ENCODE measurements at places on chromosomes 6 and 20.

DNA sequence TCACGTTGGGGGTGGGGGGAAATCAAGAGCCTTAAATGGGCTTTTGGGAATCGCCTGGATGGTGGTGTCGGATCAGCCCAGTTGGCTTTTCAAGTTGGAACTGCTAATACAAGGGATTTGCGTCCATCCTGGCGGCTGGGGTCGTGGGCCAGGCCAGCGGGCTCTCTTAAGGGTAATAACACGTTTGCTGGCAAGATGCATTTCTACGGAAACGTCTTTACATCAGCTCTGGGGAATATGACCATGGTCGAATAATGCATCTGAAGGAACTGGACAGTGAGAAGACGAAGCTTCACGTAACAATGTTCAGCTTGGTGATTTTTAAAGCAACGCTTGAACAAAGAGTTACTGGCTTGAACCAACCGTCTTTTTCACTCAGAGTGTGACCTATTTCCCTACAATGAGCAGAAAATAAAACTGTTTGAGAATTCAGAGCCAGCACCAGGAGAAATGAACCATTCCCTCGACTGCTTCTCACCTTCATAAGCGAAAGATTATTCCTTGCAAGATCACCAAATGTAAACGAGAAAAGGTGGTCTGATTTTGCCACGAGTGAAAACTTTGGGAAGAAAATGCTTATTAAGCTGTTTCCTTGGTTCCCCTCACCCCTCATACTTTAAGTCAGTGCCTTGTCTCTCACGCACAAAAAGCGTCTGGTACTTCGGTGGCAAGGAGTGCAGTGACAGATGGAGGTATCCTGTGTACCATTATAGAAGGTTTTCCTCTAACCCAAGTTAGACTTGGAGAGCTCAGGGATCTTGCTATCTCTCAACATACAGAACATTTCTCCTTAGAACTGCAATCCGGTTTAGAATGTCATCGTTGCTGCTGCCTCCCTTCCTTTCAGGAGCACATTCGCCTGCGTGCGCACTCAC, 1.4 kb upstream of the MARCKS start:
- DNase-seq: no peak

DNA sequence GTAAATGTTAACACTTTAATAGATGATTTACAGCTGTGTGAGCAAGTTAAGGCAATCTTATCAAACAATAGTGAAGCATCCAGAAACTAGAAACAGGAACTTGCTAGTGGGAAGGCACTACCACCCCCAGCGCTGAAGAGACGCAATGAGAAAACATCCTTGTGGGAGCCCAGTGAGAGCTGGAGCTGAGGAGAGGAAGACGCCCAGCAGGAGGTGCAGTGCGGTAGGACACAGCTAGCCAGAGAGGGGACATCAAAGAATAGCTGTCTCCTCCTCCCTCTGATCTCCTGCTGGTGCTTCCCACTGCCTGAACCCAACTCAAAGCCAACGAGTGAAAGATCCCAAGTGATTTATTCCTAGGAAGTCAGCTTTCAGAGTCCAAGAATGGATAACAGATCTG, 140.3 kb downstream of the COL12A1 start:
- no peak for DNase-seq

- no peak for DNase-seq
These were observed 2.7 kb upstream of the LY6G5C start for GRCh38 chr6:31683591-31683990.

DNA sequence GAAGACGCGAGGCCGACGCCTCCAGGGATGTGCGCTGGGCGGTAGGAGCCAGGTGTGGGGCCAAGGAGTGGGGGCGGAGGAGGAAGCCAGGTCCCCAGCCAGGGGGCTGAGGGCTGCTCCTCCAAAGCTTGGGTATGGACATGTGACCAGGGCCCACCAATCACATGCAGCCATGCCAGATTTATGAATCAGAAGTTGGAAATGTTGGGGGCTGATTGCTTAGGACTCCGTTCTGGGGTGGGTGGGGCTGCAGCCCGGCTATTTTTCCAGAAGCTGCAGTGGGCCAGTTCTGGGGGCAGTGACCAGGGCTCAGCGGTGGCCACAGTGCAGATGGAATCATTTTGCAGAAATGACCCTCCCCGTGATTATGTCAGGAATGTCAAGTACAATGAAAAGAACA, 96.0 kb downstream of the CEBPB start:
- DNase-seq: no peak

DNA sequence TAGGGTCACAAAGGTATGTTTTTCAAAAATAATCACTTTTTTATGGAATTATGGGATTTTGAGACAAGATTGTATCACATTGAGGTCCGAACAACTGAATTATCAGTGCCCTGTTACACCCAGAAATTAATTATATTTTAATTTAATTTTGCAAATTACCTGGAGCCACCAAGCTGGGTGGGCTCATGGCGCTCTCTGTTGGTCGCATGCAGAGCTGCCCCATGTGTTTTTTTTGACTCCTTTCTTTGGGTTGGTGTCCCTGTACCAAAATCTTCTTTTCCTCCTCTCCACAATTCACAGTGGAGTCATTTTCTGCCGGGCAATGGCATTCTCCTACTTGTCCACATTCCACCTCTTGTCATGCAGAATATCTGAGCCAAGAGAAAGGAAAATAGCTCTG, 38.9 kb upstream of the FRMD1 start:
- DNase-seq: no peak

DNA sequence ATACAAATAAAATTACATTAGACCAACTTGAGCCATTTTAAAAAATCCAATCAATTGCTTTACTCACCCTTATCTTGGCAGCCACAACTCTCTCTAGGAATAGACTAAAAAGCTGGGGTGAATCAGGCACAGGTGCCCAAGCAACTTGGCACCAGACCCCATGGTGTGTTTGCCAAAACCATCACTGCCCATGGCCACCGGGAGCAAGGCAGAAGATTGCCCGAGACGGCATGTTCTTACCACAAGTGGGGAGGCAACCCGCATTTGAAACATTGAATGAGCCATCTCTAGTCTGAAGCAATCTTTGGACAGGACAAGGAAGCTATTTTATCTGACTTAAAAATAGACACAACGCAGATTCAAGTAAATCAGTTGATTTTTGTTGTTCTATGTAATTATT, 69.0 kb downstream of the SMLR1 start:
- no peak for DNase-seq

DNA sequence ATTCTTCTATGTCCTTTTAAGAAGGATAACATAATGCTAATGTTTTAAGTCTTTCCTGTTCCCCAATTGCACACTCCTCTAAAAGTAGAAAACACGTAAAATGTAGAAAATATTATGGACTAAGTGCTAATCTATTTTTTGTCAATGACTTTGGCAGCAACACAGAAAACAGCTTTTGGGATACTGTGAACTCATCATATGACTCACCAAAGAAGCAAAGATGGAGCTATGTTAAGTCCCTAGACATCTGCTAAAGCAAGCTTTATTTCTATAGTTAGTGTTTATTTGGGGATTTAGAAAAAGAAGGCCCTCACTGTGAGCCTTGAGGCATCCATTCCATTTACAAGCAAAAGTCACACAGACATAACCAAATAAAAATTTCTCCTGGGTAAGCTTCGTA, 23.0 kb downstream of the OPN5 start:
- no peak for DNase-seq

- no peak for DNase-seq
These were observed 27.8 kb upstream of the MYCT1 start for GRCh38 chr6:152669895-152670294.

DNA sequence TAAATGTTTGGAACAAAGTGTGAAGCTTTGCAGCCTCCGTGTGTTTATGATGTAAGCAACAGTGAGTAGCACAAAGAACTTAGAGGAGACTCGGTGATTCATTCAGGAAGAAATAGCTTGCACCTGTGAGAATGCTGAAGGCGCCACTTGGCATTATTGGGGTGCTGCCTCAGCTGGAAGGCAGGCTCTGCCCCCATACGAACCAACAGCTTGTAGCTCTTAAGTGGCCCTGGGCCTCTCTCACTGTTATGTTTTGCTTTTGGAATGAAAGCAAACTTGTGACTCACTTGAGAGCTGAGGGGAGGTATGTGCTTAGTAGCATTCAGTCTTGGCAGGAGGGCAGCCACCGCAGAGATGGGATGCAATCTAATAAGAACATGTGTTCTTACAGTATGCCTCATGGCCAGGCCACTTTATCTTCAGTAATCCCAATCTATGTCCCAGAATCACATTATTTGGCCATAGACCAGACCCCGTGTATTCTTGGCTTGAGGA, 310.7 kb downstream of the EYA4 start:
- no peak for DNase-seq

- DNase-seq: no peak
These were observed 108.0 kb upstream of the PDE7B start for GRCh38 chr6:135743476-135743875.

GRCh38 chr6:138803861-138804260, 8.0 kb downstream of the ECT2L start:
- DNase-seq: no peak

DNA sequence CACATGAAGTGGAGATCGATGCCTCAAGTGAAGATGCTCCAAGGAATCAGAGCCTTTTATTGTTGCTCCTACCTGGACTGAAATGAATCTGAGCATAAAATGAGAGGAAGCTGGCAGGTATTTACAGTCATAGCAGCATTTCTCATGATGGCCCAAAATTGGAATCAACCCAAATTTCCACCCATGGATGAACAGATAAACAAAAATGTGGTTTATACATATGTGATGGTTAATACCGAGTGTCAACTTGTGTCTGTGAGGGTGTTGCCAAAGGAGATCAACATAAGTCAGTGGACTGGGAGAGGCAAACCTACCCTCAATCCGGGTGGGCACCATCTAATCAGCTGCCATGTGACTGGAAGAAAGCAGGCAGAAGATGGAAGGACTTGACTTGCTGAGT, 178.2 kb downstream of the PTPRT start:
- no peak for DNase-seq

DNA sequence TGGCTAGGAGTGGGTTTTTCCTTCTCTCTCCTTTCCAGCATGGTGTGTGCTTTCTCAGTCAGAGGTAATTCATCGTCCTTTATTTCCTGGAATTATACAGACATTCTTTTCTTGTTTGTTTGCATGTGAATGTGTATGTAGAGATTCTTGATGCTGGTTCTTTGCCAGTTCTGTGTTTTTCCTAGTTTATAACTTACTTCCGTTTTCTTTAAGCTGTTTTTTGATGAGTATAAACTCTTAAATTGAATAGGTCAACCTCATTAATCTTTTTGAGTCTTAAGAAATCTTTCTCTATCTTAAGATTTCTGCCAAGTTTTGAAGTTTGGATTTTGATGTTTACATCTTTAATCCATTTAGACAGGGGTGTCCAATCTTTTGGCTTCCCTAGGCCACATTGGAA, 38.7 kb downstream of the IGF2R start:
- no peak for DNase-seq

GRCh38 chr20:21936720-21937380, 231.4 kb downstream of the PAX1 start:
- DNase-seq: no peak

- no peak for DNase-seq
These were observed 25.9 kb upstream of the AHCY start for GRCh38 chr20:34328928-34329677.

DNA sequence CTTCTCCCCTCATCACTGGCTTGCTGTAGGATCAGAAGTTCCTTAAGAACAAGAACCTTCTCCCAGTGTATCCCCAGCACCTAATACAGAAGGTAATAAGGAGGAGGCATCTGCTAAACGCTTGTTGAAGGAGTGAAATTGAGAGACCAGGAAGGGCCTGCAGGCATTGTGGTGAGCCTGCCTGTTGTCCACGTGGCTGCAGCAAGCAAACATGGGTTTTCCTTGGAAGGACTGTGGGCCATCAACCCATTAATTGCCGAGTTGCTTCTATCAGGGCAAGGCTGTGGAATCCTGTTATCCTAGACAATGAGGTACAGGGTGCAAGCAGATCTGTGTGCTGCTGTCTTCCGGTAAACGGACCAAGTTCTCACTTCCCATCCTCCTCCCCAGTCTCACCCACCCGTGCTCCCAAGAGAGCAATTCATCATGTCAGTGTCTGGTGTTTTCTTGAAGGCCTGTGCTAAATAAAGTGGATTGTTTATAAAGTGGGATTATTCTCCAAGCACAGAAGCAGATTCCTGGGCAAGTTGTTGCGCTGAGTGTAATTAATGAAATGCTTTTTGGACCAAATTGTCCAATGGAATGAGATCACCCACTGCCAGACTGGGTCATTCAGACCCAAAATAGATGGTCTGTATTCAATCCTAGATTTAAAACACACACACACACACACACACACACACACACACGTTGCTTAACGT, 164.6 kb upstream of the CDYL start:
- no peak for DNase-seq

- DNase-seq: no peak
These were observed 23.6 kb upstream of the WFDC2 start for GRCh38 chr20:45445805-45446562.

GRCh38 chr20:17872434-17872833, 96.2 kb downstream of the SNX5 start:
- no peak for DNase-seq

- DNase-seq: no peak
These were observed 557.3 kb upstream of the CITED2 start for GRCh38 chr6:139931747-139932146.

GRCh38 chr20:32302507-32302872, 25.0 kb downstream of the KIF3B start:
- DNase-seq: no peak

- DNase-seq: no peak
These were observed 385.3 kb upstream of the SULF2 start for GRCh38 chr20:48170625-48171024.

- DNase-seq: no peak
These were observed 312.2 kb downstream of the ADGRG6 start for GRCh38 chr6:142613981-142614380.

DNA sequence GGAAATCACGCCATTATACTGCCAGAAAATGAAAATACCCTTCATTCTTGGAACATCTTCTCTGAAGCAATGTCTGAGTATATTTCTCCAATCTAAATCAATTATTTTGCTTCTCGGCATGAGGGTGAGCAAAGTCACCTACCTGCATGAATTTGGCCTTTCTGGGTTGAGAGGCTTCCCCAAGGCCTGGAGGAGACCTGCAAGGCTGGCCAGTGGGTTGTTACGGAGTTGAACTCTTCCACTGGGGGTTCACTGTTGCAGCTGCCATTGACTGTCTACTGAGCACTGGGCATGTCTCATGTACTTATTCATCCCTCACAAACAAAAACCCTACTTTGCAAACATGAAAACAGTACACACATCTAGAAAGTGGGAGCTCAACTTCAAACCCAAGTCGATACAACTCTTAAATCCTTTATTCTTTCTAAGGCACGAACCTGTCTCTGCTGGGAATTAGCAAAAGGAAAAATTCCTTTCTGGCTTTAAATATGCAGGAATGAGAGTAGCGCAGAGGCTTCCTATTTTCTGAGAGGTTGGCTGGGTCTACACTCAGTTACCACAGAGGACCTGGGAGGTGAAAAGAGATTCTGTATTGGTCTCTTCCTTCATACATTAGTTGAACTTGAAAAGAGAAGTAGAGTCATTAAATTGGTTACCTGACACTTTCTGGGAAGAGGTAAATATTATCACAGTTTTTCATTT, 87.6 kb upstream of the SGK1 start:
- no peak for DNase-seq

GRCh38 chr6:115575285-115575684, 485.4 kb downstream of the FRK start:
- DNase-seq: no peak

Data from thoracic aorta (tissue), 2 donors.